ENCODE measurements at places on chromosomes 3 and 15.

DNA sequence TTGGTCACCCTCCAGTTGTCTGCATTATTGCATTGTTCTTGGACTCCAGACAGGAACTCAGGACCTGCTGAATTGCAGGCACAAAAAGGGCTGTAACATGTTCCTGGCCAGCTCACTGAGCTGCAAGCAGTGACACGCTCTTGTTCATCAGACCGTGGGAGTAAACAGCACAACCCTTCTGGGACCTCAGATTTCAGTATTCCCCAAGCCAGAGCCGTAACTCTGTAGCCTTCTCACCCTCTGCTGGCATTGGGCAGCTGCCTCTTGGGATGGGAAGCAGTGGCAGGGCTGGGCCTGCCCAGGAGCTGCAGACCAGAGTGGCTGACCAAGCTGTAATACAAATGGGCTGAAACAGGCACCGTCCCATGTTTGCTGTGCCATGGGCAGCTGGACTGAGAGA, 607.1 kb upstream of the BCHE start:
- DNase-seq: no peak

DNA sequence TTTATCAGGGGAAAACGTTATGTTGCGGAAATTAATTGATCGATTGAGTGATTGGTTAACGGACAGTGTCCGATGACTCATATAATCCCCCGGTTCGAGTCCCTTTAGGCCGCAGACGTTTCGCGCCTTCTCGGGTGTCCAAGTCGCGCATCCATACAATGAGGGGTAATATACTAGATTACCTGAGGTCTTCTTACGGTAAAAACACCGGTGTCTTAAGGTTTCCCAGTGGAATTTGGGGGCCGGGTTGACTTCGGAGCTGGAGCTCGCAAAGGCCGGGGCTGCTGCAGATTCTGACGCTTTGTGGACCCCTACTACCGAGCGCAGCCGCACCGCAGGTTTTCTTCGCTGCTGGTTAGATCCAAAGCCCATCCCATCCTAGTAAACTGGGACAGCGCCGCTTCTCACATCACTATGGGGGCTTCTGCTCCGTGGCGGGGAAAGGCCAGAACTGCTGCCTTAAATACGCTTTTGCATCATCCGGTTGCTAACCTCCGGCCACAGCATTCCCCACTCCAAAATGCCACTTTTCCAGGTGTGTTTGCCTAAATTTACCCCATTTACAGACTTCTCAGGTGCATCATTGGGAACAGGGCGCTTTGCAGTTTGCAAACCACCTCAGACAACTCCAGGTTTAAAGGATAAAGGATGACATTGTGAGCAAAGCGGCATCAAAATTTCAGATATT, 858 bp upstream of the SACM1L start:
- DNase-seq: peak; percentile 32

DNA sequence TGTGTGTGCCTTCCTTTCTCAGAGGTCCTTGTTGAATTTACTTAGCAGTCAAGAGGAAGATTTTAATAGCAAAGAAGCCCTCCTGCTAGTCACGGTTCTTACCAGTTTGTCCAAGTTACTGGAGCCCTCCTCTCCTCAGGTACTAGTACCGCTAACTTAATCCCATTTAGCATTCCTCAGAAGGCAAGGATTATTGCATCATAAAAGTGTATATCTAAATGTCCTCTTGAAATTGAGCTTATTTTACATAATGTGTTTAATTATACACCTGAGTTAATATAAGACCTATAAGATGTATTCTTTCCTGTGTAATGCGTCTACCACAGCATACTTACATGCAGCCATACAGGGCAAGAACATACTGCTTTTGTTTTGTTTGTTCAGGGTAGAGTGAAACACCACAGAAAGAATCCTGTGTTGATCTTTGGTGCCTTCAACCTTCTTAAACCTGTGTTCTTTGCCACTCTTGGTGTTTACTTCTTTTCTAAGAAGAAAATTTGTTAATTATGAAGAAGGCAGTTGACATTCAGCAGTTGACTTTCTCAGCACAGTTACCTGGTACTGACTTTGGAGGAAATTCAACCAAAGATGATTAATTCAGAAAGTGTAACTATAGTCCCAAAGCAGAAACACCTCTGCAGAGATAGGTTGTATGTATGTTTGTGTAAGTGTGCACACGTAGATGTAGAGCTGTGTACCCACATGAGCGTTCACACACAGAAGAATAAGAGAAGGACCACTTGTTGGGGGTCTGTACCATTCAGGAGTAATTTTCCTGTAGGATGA, 33.1 kb downstream of the POLG start:
- no peak for DNase-seq

GRCh38 chr3:1117843-1118473, 25.1 kb downstream of the CNTN6 start:
- no peak for DNase-seq

GRCh38 chr3:181009225-181009624, 19.7 kb upstream of the DNAJC19 start:
- peak; percentile 36 for DNase-seq

GRCh38 chr3:66803721-66804695, 194.1 kb upstream of the KBTBD8 start:
- DNase-seq: no peak

DNA sequence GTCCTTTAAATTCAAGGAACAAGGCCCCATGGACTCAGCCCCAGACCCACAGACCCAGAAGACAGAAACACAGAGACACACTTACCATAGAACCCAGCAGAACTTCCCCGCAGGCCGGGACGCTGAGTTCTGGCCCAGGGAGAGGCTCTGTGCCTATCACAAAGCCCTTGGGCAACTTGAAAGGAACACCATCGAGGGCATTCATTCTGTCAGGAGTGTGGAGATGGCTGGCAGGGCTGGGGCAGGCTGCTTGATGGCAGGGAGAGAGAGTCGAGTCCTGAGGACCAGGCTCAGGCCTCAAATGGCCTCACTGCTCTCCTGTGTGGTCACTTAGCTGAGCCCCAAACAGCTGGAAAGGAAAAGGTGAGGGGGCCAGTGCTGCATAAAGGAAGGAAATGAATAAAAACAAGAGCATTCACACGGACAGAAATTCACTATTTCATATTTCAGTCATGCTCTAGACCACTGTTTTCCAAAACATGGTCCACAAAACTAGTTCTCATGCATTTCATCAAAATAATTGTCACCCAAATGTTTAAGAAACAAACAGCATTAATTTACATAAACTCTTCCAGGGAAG, 8.9 kb downstream of the UBAP1L start:
- DNase-seq: no peak

DNA sequence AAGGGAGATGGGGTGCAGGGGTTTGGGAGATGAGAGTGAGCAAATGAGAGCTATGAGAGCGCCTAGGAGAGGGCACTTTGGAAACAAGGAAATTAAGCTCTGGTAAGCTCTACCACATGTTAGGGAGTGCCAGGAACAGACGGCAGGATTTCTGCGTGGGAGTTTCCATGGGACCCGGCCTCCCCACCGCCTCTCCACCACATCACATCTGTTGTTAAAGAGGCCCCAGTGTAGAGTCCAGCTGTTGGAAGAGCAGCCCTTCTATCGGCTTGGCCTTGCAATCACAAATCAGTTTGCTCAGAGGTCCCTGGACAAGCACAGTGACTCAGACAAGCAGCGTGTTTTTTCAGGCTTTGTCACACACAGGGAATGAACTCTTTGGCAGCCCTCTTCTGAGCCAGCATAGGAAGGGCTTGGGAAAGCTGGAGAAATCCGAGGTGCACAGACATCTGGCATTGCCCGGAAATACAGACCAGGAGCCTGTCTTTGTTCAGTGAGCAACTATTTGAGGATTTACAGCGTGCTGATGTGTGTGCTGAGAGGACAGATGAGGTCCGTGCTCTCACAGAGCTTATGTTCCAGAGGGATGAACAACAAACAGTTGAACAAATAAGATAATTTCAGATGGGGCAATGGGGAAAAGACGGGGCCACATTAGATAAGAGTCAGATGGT, 370.6 kb upstream of the PROK2 start:
- DNase-seq: no peak

DNA sequence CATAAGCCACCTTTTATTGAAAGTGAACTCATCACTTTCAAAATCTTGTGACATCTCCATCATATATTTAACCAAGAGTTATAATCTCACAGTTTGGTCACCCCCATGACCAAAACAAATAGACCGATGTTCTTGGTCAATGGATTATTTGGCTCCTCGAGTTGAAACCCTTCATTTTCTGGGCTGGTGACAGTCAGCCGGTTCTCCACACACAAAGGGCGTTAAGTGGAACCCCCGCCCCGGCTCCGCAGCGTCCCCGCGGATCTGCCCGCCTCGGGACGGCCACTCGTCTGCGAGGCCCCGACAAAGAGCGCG, 772 bp downstream of the TSPAN3 start:
- DNase-seq: no peak

GRCh38 chr15:26391567-26392194, 381.2 kb downstream of the GABRB3 start:
- no peak for DNase-seq

DNA sequence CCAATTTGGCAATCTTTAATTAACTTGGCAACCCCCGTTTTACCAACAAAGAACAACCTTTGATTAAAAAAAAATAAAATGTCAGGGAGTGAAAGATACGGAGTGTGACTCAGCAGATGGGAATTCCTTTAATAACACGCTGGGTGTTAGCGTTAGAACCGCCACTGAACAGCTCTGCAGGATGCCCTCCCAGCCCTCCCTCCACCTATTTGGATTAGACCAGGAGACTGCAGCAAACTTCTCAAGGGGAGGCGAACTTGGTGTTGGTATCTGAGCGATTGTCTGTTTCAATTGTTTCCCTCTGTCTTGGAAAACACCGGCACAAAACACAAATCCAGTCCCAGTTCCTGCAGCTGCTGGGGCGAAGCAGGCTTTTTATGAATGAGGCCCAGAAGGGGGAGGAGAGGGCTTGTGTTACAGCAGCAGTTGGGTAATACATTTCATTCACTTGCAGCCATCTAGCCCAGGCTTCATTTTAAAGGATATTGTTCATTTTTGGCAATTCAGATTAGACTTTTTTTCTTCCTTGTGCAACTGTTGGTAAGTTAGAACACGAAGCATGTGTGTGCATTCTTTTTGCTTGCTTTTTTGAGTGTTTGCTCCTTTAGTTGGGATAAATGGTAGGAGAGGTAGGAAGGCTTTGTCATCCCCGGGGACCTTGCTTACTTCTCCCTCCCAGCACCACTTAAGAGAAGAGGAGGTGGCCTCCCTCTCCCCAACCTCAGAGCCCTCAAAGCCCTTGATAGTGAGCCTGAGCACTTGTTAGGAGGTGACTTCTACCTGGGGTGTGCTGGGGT, 152.3 kb downstream of the IGF1R start:
- no peak for DNase-seq

GRCh38 chr3:25018909-25019308, 409.2 kb upstream of the RARB start:
- DNase-seq: no peak

DNA sequence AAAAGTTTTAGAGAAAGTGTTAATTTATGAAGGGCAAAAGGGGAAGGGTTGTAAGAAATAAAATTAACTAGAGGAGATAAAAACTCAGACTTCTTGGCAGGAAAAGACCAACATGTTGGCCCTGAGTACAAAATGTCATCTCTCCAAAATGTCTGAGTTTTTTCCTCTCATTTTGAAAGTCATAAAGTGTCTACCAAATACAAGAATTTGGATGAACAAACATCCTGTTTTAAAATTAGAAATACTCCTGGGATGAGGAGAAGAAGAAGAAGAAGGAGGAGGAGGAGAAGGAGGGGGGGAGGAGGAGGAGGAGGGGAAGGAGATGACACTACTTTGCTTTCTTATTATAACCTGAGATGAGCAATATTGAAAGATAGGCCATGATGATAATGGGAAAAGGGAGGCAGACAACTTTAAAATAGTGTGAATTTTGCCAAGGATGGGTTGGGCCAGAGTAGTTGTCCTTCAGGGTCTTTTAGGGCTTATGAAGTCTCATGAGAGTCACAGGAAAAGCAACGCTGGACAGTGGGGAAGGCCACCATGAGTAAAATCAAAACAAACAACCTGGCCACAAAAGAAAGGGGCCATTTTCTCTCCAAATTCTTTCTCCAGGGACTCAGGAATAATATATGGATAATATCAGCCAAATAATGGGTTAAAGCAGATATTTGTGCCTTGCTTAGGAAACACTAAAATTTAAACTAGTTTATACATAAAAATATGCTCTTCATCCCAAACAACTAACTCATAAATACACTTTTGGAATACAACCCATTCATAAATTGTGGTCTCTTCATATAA, 632.9 kb downstream of the EPHA3 start:
- no peak for DNase-seq

DNA sequence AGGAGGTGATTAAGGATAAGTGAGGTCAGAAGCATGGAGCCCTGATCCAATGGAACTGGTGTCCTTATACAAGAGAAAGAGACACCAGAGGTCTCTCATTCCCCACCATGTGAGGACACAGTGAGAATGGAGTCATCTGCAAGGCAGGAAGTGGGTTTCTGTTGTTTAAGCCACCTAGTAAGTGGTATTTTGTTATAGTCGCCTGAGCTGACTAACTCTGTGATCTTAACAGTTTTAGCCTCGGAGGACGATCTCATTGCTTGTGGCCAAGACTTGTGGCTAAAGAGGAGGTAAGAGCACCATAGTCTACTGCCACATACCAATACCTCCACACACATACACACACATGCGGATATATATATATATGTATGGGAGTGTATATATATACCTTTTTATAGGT, 73.8 kb downstream of the MCTP2 start:
- no peak for DNase-seq

DNA sequence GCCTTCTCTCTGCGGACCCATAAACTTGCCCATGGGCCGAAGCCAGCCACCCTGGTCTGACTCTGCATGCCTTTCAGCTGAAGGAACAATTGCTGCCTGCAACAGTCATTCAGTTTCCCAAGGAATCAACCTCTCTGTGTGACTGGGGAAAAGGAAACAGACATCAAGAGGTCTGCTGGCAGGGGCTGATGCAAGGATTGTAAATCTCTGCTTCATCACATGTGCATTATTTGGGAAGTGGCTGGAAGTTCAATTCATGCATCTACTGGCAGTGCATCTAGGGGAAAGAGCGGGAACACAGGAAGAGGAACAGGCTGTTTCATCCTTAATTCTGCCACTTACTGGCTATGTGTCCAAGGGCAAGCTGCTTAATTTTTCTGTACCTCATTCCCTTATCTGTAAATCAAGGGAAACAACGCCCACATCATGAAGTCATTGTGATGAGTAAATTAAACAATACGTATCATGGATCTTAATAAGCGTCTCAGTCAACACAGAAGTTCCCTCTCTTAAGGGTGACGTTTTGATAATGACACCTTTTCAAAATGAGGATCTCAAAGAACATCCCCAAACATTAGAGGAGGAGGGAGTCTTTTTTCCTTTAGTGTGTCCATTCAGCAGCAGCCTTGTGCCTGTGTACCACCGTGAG, 17.4 kb upstream of the ADPGK start:
- no peak for DNase-seq

- no peak for DNase-seq
Observed at GRCh38 chr3:114418724-114419543, 125.1 kb downstream of the TIGIT start.

GRCh38 chr3:139157161-139157932, 112.7 kb upstream of the PRR23C start:
- DNase-seq: no peak
